ENCODE measurements at places on chromosomes 5 and 9.

GRCh38 chr5:115349001-115349817 lies 52.8 kb upstream of the CCDC112 start:
- DNase-seq, result peak; percentile 90

DNA sequence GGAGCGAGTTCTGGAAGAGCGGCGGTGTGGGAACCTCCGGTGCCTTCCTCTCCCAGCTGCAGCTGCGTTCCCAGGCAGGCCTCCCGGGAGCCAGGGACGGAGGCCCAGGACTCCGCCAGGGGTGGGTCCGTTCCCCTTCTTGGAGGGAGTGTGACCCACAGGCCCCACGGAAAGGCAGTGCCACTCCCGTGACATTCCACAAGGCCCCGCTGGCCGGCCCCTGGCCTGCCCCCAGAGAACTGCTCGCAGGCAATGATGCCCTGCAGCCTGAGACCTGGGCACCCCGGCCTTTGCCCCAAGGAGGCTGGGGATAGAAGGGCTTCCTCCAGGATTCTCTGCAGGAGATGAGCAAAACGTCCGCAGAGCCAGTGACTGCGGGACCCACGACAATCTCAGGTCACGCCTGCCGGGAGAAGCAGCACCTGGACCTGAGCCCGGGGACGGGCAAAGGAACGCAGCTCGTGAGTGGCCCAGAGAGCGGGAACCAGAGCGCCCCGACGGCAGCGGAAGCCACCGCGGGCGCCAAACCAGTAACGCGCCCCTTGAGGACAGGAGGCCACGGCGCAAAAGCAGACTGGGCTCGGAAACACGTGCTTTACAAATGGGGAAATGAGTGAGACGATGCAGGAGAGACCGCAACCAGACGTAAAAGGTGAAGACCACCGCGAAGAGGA lies 9.3 kb downstream of the OBP2B start:
- no peak for DNase-seq

DNA sequence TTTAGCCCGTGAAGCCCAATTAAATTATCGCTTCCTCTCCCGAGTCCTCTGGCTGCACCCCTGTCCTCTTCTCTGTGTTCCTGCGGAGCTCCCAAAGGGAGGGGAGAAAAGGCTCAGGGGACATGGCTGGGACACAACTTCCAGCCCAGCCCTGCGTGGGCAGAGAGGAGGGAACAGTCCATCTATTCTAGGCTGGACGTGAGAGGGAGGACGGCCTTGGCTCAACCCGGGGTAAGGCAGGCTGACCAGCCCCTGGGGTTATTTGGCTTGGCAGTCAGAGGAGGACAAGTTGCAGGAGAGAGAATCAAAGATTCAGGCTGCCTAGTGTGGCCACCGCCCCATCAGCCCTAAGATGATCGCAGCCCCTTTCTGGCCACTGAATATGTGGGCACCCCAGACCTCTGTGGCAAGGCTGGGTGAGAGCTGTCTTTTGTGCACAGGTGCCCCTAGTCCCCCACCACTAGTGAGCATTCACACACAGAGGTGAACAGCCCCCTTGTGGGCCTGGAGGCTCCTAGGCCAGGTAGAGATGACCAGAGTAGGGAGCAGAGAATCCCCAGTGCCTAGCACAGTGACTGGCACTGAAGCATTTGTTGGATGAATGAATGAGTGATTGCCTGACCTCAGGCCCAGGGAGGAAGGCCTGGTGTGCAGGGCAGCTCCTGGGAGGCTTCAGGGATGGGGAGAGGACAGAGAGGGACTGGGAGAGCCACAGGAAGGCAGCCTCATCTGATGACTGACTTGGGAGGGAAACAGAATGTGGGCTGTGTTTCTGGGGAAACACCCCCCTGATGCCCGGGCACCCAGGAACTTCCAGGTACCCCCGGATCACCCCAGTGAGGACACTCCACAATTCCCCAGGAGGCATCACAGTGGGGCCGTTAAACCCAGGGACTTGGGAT lies 133.9 kb downstream of the C9orf50 start:
- DNase-seq, result peak; percentile 46

GRCh38 chr5:79259383-79259782 lies 23.5 kb downstream of the JMY start:
- no peak for DNase-seq

- DNase-seq, result no peak
These were observed 2.2 kb downstream of the NSMF start for GRCh38 chr9:137456864-137457405.

- peak; percentile 89 for DNase-seq
These were observed 47.0 kb upstream of the TGFBR1 start for GRCh38 chr9:99057665-99058625.

DNA sequence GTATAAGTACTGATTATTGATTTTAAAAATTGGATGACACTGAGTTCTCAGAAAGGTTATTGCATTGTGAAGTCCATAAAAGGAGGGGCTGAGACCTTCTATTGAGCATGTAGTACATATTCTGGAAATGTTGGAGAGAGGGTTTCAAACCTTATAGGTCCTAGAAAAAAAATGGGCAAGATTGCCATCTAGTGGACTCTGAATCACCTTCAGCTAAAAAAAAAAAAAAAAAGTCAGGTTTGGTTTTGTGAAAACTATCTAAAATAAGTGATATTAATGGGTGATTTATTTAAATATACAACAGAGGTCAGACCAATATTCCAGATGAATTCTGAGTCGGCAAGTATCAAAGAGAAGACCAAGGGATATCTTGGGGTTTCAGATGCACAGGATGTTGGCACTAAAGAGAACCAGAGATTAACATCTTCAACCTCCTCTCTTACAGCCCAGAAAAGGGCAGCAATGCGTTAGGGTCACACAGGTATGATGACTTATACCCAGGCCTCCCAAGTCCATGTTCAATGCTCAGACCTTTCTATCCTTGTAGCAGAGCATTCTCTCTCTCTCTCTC lies 109.8 kb upstream of the NMUR2 start:
- DNase-seq, result no peak

DNA sequence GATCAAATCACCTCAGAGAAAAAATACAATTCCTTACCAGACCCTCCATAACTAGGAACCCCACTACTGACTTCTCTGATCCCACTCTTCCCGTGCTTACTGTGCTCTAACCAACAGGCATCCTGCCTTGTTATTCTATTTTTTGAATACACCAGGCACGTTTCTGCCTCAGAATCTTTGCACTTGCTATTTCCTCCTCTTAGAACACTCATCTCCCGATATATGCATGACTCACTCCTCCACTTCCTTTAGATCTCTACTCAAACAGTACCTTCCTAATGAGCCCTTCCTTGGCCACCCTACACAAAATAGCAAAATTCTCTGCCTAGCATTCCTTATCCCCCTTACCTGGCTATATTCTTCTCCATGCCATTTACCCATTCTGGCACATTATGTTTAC lies 43.9 kb downstream of the MAPKAP1 start:
- peak; percentile 61 for DNase-seq

DNA sequence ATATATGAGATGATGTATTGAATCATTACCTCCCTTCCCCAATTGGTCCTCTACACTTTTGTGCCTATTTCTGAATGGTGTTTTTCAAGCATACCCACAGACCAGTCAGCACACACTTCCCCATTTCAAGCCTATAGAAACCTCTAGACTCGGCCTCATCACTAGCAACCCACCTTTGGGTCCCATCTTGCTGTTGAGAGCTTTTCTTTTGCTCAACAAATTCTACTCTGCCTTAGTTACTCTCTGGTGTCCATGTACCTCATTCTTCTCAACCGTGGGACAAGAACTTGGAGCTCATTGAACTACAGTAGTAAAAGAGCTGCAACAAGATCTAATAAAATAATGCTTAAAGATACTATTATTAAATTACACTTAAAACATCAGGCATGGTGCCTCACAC lies 49.0 kb upstream of the KDM4C start:
- DNase-seq, result no peak

DNA sequence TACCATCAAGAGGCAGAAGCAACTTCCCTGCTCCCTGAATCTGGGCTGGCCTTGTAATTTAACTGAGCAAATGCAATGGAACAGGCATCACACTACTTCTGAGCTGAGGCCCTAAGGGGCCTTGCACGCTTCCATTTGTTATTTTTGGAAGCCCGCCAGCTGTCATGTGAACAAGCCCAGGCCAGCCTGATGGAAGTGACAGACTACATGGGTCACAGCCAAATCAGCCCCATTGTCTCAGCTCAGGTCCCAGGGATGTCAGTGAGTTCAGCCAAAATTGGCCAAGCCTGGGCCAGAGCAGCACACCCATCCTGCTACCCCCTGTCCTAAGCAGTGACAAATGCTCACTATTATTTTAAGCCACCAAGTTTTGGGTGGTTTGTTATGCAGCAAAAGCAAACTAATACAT lies 72.8 kb downstream of the PRRT1B start:
- DNase-seq, result no peak

- peak; percentile 39 for DNase-seq
These were observed 168.2 kb downstream of the DAB2IP start for GRCh38 chr9:121819428-121820231.

- peak; percentile 43 for DNase-seq
These were observed 129.8 kb downstream of the SLC12A2 start for GRCh38 chr5:128213340-128213739.

DNA sequence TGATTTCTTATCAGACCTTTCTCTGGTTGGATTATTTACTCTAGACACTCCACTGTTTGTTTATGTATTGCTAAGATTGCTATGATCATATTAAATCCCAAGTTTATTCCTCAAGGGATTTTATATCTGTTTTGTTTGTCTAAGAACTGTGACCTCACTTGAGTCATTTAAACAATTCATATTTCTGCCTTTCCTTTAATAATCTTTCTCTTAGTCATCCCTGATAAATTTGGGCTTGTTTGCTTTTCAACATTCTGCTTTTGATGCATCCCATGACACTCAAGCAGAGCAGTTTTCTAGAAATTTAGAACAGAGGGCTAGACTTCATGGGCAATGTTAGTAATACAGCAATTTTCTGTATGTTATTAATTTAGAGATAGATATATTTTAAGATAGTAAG lies 231.6 kb upstream of the TNC start:
- DNase-seq, result peak; percentile 36

GRCh38 chr9:120619751-120620655 lies 40.0 kb upstream of the CDK5RAP2 start:
- DNase-seq, result peak; percentile 50

- DNase-seq, result peak; percentile 6
These were observed 159.6 kb upstream of the TBCA start for GRCh38 chr5:77935506-77936364.

DNA sequence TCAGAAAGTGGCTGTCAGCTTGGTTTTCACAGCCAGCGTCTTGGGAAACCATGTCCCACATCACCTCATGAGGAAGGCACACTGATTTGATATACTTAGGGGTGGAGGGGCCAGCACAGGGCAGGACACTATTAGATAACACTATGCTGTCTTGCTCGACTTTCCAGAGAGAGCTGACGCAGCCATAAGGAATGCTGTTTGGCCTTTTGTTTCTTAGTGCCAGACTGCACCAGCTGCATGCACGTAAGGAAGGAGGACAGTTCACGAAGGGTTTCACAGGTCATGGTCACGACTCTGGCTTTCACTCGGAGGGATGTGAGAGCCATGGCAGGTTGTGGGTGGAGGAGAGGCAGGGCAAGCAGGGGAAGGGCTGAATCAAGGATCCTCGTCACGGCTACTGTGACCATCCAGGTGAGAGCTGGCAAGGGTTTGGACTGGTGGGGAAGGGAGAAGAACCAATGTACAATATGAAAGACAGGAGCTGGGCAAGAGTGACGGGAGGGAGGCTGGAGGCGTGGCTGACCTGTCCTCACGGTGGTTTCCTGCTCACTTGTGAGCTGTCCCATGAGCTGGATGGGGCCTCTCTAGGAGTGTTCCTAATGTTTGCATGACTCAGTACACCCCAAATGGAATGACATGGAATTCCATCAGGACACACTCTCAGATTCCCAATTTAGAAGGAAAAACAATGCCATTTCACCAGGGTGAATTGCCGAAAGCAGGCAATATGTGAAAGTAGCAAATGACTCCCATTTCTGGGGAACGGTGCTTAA lies 61.7 kb downstream of the OTULIN start:
- peak; percentile 72 for DNase-seq

DNA sequence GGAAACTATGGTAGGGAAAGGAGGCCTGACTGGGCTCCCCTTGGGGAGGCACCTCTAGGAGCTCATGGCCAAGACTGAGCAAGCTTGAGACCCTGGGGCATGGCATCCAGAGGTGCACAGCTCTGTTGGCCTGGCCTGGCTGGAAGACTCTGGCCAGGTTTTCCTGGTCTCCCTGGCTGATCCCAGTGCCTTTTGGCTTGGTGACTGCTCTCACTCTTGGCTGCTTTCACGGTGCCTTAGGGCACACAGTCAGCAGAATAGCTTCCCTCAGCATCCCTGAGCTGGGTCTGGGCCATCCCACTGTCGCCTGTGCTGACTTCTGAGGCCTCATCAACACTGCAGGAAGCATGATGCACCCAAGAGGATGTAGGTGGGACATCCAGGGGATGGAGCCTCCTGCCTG lies 13.4 kb upstream of the DELE1 start:
- no peak for DNase-seq

DNA sequence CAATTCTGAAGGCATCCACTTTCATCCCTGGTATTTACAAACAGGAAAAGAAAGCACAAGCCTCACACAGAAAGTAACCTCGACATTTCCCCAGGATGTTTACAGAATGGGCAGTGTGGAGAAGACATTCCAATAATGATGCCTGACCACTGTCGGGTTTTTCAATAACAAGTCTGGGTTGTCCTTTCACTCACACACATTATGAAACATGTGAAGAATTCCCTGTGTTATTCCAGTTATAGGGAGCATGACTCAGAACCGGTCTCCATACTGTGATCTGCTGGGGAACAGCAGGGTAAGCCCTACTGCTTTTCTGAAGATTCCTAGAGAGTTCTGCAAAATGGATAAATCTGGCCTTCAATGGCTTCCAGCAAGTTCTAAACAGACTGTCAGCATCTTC lies 155.3 kb downstream of the ADAMTS12 start:
- DNase-seq, result peak; percentile 94

DNA sequence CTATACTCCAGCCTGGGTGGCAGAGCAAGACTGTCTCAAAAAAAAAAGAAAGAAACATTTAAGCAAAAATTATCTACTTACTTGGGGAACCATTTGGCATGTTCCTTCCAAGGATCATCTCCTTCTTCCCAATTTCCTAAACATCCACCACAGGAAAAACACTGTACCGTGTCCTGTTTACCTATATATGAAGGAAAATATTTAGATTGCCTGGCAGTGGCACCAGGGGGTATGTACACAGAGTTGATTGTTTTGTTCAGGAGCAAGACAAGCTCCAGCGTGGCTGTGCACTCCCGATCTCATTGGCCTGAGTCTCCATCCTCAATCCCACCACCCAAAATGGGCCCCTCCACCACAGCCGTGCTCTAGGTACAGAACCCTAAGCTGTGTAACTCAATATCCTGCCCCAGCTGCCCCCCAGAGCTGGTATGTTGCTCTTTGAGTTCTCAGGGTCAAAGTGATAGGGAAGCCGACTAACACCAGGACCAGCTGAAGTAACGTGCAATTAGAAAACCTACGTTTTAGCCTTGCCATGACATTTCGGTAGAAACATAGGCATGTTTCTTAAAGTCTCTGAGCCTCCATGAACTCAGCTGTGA lies 13.8 kb downstream of the NAIP start:
- no peak for DNase-seq

GRCh38 chr9:16030528-16031185 lies 477.8 kb downstream of the CCDC171 start:
- DNase-seq, result peak; percentile 99

GRCh38 chr5:55636177-55636576 lies 75.9 kb downstream of the SLC38A9 start:
- DNase-seq, result no peak

- no peak for DNase-seq
These were observed 20.5 kb upstream of the SHB start for GRCh38 chr9:38089387-38090165.

Measured in astrocyte (in vitro differentiated cells and primary cell).